ENCODE measurements at places on chromosomes 6 and 20. TPM values are rescaled to one million over a fixed set of nuclear protein-coding genes. Genes with fewer than 3 reads are reported as not detected.
A peak's percentile ranks its signal among the peaks of the same experiment; 100 is the strongest.

DNA sequence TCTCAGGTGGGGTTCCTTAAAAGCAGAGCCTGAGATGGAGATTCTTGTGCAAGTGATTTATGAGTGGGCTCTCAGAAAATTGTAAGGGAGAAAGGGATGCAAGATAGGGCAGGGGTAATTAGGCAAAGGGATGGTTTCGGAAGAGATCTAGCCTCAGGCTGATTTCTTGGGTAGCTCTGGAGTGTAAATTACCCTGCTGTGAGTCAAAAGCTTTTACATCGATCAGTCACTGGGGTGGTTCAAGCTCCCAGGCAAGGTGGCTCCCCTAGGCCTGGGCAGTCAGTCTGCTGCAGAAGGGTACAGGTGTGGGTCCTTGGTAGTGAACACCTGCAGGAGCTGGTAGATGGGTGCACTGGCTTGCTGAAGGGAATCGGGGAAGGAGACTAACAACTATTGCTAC lies 11.1 kb upstream of the PM20D2 start:
- no peaks in the 10 kb centered on the region for H3K36me3 ChIP-seq
- DNase-seq, result no peak
- H3K4me3 ChIP-seq, result no peak overlapping the region
- H3K4me1 ChIP-seq, result no peaks in the 10 kb centered on the region
- H3K27me3 ChIP-seq, result no peaks in the 10 kb centered on the region

OR2H2 gene
- not detected for total RNA-seq

GRCh38 chr20:4811661-4812181 lies 90.0 kb downstream of the PRND start:
- H3K27me3 ChIP-seq, result peaks cover 2% of the 10 kb centered on the region
- H3K36me3 ChIP-seq, result no peaks in the 10 kb centered on the region
- DNase-seq, result peak; percentile 65
- H3K4me3 ChIP-seq, result no peak overlapping the region
- H3K27ac ChIP-seq, result peak overlapping the region; percentile 79
- no peaks in the 10 kb centered on the region for H3K4me1 ChIP-seq

DNA sequence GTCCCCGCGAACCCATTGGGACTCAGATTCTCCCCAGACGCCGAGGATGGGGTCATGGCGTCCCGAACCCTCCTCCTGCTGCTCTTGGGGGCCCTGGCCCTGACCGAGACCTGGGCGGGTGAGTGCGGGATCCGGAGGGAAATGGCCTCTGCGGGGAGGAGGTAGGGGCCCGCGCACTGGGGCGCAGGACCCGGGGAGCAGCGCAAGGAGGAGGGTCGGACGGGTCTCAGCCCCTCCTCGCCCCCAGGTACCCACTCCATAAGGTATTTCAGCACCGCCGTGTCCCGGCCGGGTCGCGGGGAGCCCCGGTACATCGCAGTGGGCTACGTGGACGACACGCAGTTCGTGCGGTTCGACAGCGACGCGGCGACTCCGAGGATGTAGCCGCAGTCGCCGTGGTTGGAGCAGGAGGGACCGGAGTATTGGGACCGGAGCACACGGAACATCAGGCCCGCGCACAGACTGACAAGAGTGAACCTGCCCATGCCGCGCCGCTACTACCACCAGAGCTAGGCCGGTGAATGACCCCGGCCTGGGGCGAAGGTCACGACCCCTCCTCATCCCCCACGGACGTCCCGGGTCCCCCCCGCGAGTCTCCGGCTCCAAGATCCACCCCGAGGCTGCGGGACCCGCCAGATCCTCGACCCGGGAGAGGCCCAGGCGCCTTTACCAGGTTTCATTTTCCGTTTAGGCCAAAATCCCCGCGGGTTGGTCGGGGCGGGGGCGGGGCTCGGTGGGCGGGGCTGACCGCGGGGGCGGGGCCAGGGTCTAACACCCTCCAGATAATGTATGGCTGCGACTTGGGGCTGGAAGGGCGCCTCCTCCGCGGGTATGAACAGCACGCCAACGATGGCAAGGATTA lies 15.7 kb upstream of the HLA-A start:
- H3K4me1 ChIP-seq, result no peaks in the 10 kb centered on the region
- H3K27me3 ChIP-seq, result no peaks in the 10 kb centered on the region
- peak overlapping the region; percentile 94 for H3K27ac ChIP-seq
- no peak overlapping the region for H3K4me3 ChIP-seq
- DNase-seq, result peak; percentile 44
- no peaks in the 10 kb centered on the region for H3K36me3 ChIP-seq

KLC4 gene
- 21.6 TPM for total RNA-seq

GRCh38 chr6:73713426-73714147 lies 17.6 kb downstream of the CD109 start:
- no peak for DNase-seq
- H3K36me3 ChIP-seq, result no peaks in the 10 kb centered on the region
- H3K4me3 ChIP-seq, result no peak overlapping the region

NR2E1 gene
- not detected for total RNA-seq

HSPA12B gene
- total RNA-seq, result 23.3 TPM
